Activated CD4-positive, alpha-beta memory T cell treated with anti-CD3 and anti-CD28 coated beads for 36 hours (primary cell): ENCODE measurements at places on chromosomes 3 and 15.

GRCh38 chr3:138845771-138846173 is 11.0 kb upstream of the PIK3CB start:
- DNase-seq = no peak

DNA sequence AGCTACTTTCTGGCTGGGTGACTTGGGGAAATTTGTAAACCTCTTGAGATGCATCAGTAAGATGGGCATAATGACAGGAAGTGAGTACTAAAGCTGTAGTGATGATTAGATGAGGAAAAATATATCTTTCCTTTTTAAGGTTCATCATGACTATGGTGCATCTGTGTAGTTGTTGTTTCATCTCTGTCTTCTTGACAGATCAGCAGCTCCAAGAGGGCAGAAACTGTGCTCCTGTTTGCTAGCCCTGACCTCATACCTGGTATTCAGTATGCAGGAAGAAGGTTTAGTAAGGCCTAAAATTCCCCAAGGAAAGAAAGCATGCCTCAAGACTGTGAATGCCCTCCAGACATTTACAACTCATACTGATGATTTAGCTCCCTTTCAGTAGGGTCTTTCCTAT is 82.5 kb upstream of the PSMD6 start:
- DNase-seq = no peak

DNA sequence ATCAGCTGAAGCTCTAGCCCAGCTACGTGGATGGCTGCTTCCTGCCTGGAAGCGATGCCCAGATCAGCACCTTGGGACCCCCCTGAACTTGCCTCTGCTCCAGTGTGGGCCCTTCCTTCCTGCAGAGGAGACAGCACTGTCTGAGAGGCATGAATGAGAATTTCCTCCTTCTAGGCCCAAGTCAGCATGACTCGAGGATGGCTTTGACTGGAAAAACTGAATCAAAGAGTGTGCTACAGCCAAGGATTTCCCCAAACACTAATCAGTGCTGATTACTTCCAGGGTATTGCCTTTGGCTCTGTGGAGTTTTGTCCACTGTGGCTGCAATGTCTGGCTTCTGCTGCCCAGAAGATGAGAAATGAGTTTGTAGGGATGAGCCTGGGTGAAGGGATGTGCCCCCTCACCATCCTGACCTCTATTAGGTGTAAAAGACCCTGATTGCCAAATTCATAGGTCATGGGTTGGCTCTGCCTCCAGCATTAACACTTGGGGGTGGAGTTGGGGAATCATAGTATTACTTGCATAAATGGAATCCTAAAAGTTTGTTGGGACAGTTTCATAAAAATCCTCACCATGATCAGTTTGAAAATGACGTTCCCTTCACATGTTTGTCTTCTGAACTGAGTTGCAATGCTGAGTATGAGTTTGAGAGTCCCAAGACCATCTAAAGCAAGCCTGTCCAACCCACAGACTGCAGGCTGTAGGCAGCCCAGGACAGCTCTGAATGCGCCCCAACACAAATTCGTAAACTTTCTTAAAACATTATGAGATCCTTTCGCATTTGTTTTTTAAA is 36.7 kb downstream of the FLNB start:
- no peak for DNase-seq

GRCh38 chr3:70519913-70520659 is 207.6 kb upstream of the MDFIC2 start:
- no peak for DNase-seq
